ENCODE measurements at places on chromosomes 13 and 19.

GRCh38 chr19:9645472-9645871 lies 24.4 kb upstream of the ZNF561 start:
- no peak for DNase-seq

GRCh38 chr13:102814025-102814607 lies 15.2 kb downstream of the BIVM start:
- DNase-seq, result no peak

GRCh38 chr13:114264886-114265611 lies 16.4 kb upstream of the UPF3A start:
- DNase-seq, result no peak

DNA sequence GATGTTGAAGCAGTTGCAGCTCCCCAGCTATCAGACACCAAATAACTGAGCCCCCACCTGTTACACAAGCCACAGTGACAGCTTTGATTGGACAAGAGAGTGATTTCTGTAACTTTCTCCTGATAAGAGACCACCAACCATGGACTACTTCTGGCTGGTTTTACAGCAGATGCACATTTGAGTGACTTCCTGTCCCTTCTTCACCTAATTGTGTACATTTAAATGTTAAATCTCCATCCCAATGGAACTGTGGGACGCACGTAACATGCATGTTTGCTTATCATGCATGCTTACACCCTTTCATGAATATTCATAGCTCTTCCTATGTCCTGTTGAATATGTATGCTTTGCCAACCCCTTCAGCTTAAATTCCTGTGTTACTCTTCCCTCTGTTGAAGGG lies 6.0 kb upstream of the TNFSF11 start:
- DNase-seq, result no peak

DNA sequence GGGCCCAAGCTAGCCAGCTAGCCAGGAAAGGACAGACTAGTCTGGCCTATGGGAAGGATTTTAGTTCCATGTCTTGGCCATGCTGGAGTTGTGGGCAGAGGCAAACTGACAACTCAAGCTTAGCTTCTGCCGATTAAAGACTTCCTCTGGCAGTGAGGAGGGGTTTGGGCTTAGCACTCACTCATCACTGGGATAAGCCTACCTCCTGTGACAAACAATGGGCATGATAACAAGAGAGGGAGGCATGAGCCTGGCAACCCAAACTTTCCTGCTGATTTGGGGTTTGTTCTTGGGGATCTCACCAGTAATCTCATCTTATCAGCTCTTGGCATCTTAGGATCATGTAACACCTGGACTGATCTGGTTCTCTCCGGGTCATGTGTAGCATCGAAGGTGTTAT lies 83.6 kb downstream of the KL start:
- DNase-seq, result no peak

DNA sequence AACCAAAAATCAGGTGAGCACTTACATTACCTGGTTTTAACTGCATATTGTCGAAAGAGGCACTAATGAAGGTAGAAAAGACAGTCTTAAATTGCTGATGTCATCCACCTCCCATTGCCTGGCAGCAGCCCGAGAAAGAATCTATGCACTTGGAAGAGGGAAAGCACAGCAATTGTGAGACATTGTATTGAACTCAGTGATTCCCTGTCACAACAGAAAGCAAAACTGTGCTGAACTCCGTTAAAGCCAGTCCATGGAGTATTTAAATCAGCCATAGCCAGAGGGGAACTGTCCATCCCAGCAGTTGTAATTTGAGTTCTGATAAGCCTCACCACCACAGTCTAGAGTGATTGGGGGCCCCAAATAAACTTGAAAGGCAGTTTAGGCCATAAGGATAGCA lies 466.6 kb upstream of the PCDH9 start:
- DNase-seq, result no peak

All from CD8-positive, alpha-beta T cell (primary cell).